ENCODE measurements at places on chromosomes 1 and 21.

GRCh38 chr21:46220275-46220810 lies 8.2 kb downstream of the LSS start:
- no peak for DNase-seq

DNA sequence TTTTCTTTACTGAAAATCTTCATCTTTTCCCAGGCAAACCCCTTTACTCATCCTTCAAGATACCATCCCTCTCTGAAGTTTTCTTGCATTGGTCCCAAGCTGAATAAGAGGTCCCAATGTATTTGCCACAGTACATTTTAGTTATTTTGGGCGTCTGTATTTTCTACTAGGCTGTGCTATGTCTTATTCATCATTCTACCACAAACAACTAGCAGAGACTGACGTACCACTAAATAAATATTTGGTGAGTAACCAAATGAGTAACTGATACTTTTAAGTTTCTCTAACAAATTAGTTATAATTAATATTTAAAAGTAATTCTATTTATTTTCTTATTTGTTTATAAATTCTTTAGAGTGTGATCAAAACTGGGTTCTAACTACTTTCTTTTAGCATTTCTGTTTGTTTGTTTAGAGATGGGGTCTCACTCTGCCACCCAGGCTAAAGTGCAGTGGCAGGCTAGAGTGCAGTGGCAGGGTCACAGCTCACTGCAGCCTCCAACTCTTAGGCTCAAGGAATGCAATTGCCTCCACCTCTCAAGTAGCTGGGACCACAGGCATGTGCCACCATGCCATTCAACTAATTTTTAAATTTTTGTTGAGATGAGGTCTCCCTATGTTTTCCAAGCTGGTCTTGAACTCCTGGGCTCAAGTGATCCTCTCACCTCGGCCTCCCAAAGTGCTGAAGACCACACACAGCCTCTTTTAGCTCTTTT lies 33.1 kb downstream of the NDC1 start:
- DNase-seq = no peak

DNA sequence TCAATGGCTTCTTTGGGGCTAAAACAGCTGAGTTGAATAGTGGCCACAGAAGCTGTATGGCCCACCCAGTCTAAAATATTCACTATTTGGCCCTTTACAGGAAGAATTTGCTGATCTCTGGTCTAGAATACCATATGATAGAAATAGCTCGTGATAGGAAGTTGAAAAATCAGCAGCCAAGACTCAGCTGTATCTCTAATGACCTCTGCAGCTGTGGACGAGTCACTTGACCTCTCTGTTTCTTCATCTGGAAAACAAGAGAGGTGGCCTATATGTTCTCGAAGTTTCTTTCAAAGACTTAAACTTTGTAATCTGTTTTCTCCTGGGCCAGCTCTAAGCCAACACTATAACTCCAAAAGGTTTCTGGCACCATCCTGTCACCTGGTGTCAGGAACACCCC lies 129.2 kb downstream of the ZBTB18 start:
- no peak for DNase-seq

DNA sequence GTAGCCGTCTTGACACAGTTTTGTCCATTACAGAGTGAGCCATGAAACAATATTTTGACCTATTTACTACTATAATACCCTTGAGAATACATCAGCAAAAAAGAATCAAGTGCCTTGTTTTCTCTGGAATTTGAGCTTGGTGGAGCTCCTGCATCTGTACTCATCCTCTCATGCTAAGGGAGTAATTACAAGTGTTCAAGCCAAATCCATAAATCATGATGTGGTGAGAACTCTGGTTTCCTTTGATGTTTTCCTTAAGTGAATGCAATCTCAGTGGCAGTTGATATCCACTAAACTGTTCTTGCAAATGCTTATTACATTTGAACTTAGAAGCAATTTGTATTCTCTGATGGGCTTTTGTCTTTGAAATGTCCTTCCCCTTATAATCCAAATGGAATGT lies 824.6 kb upstream of the TMPRSS15 start:
- no peak for DNase-seq
